ENCODE measurements at places on chromosomes 1 and 21. TPM values are rescaled to one million over a fixed set of nuclear protein-coding genes. Genes with fewer than 3 reads are reported as not detected.

RNU5D-1 gene
- not detected for total RNA-seq

LCE1C gene
- not detected for total RNA-seq

ACTA1 gene
- total RNA-seq = under 0.01 TPM

GNG4 gene
- 0.13 TPM for total RNA-seq

C4BPB gene
- not detected for total RNA-seq

FCER1G gene
- total RNA-seq = 0.26 TPM

ACP6 gene
- 2.4 TPM for total RNA-seq

SPRR4 gene
- not detected for total RNA-seq

RGS13 gene
- total RNA-seq = not detected

HMCN1 gene
- total RNA-seq = 4.0 TPM

AZIN2 gene
- total RNA-seq = 0.64 TPM

FCRL5 gene
- total RNA-seq = not detected

SLC35F3 gene
- not detected for total RNA-seq

DTL gene
- total RNA-seq = 11.4 TPM

CELA2A gene
- not detected for total RNA-seq

SYT14 gene
- total RNA-seq = 0.13 TPM

HSD11B1 gene
- not detected for total RNA-seq

IRF6 gene
- total RNA-seq = 0.51 TPM

RNU1-2 gene
- under 0.01 TPM for total RNA-seq

LYPD8 gene
- total RNA-seq = not detected

CLCA4 gene
- total RNA-seq = not detected

TMEM39B gene
- total RNA-seq = 12.9 TPM

HCN3 gene
- total RNA-seq = 0.51 TPM

TMOD4 gene
- not detected for total RNA-seq

BATF3 gene
- total RNA-seq = 1.4 TPM

ADORA3 gene
- total RNA-seq = not detected

H3-3A gene
- 315 TPM for total RNA-seq

FAM163A gene
- total RNA-seq = 0.51 TPM

ATAD3B gene
- total RNA-seq = 16.6 TPM

S100A7A gene
- total RNA-seq = not detected

FALEC gene
- total RNA-seq = not detected

SPRR2D gene
- total RNA-seq = not detected
